ENCODE measurements at places on chromosomes 4 and X.
A peak's percentile ranks its signal among the peaks of the same experiment; 100 is the strongest.

DNA sequence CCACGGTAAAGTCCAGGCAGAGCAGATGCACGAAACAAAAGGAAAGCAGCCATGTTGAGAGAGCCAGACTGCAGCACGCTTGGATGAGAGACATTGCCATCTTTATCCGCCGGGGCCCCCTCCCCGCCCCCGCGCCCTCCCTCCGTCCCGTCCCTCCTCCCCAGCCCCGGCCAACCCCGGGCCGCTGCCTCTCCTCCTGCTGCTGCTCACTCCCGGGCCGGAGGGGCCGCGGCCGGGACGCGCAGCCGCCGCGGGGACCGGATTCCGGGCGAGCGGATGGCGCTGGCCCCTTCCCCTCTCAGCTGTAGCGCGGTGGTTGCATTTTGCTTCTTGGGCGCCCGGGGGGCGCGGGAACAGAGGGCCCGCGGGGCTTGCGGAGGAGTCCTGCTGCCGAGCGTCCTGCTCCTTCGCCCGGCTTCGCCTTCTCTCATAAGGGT, 542 bp downstream of the RNF150 start:
- no peak for DNase-seq

GRCh38 chr4:138958519-138958918, 57.1 kb upstream of the NOCT start:
- DNase-seq, result no peak

DNA sequence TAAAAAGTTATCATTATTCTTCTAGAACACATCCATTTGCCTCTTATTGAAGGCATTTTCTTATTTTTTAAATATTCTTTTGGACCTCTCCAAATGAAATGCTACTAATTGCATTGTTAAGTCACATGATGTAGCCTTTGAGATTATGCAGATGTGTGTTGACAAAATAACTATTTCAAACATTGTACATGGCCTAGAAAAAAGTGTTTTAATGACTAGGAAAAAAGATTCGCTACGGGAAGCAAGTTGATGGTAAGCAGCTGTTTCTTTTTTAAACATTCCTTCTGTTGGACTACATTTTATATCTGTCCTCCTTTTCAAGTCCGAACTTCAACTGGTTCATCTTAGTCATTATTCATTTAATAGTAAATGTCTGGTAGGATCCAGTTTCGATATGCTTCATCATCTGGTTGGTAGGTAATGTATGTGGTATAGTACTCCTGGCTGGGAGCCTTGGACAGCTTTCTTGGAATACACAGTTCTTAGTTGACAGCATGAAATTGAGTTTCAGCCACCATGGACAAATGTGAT, 34.3 kb upstream of the GUCY1A1 start:
- DNase-seq, result no peak

DNA sequence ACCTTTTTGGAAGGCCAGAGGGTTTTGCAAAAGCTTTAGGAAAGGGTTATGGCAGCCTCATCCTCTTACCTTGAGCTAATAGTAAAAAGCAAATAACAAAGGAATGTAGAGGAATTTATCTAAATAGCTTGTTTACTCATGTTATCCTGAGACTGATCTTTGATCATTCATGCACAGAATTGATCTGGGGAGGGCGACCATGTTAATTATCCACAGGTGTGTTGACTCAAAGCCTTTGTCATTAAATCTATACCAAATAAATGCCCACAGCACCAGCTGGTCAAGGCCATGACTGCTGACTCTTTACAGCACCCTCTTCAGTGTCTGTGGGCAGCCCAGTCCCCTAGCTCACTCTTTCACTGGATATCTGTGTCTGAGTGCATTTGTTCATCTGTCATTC, 22.8 kb upstream of the DCLK2 start:
- no peak for DNase-seq

GRCh38 chrX:12768491-12768890, 22.7 kb upstream of the PRPS2 start:
- DNase-seq, result no peak

GRCh38 chrX:21479695-21480270, 105.6 kb downstream of the CNKSR2 start:
- DNase-seq, result no peak

- no peak for DNase-seq
Observed at GRCh38 chrX:44767308-44767707, 76.5 kb upstream of the DUSP21 start.

DNA sequence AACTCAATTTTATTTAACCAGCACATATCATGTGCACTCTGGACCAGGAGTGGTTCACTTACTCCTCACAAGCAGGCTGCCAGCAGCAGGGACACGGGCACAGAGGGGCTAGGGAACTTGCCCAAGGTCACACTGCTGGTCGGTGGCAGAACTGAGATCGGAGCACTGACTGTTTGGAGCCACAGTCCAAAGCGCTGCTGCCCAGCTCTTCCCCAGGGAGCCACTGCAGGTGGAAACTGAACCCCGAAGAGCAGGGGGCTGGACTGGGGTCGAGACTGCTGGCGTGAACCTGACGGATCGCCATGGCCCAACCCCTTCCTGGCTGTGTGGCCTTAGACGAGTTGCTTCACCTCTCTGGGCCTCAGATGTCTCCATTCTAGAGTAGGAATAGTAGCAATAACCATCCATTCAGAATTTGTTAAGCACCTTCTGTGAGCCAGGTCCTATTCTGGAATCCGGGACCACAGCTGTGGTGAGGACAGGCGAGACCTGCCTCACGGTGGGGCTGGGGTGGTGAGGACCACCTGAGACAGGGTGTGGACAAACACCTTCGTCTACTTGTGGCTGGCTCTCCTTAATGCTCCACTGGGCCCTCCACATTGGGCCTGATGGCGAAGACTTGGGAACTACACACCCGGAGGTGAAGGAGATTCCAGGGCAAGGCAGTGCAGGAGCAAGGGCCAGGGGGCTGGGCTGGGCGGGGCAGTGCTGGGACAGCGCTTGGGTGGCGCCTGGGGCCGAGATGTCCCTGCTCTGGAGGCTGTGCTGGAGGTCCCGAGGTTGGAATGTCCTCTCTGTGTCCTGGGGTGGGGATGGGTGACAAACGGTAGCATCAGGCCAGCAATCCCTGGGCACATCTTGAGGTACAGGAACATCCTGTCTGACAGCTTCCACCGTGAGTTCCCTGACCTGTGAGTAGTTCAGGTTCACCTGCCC, 32.0 kb upstream of the KIAA0232 start:
- DNase-seq, result no peak

DNA sequence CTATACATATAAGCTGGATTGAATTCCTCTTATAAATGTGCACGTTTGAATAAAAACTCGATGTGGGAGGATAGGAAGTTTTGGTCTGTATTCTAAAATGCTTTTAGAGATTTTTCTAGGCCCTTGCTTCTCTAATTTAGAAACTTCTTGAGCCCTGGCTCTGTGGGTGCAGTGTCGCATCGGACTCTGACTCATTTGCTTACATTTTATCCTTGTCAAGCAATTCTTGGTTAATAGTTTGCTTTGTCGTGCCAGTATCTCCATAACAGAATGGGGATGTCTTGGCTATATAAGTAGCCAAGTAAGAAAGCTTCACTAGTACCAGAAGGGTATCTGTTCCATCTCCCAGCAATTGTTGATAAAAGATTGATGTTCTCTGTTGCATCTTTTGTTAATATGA, 10.7 kb downstream of the SGMS2 start:
- no peak for DNase-seq

DNA sequence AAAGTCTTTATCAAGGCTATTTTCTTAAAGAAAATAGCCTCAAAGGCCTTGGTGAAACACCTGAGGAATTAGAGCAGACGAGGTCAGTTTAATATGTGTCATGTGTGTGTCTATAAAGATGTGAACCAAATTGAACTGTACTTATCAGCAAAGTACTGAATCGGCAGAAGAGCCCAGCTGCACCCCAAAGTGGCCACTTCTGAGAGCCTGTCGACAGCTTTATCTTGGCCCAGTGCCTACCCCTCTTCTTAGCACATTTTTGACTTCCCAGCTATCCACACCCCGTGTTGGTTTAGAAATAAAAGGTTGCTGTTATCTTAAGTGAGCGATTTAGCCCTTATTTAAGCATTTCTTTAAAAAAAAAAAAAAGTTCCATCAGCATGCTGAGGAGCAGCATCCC, 329.7 kb downstream of the FBXW7 start:
- no peak for DNase-seq

DNA sequence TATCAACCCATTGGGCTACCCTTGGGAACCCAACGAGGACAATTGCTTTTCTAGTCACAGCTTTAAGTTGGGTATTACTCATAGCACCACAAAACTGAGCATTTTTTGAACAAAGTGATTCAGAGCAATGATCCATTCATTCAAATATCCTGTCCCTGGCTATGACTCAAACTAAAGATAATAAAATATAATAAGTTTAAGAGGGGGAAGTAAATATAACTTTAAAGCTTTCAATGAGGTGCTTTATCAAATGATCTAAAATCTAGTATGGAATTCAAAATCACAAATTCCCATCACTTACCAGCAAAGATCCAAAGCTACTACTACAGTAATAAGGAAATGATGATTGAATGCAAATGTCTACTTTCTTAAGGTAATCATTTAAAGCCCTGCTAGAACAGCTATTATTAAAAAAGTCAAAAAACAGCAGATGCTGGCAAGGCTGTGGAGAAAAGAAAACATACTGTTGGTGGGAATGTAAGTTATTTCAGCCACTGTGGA, 39.8 kb upstream of the S100G start:
- no peak for DNase-seq

DNA sequence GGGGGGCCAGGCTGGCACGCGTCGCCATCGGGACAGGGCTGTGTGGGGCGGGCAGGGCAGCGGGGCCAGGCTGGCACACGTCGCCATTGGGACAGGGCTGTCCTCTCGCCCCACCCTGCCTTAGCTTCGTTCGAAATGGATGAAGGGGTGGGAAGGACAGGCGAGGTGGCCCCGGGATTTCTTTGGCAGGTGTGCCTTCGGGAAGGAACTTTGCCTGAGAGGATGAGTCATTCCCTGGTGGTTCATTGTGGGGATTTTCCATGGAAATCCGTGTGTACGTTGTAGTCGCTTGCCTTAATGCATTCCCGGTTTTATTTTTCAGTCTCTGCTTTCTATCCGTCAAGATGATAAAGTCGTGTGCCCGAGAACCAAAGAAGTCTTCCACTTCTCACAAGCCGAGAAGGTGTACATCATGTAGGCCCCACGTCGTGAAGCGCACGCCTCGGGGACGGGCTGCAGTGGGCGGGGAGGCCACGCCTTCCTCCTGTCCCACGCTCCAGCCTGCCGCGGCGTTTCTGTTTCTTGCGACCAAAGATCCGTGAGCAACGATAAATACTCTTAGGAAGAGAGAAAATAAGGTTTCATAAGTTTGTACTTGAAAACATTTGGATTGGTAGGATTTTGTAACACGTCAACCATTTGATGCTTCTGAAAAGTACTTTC, 8.1 kb upstream of the UVSSA start:
- DNase-seq, result no peak

GRCh38 chr4:126268106-126268505, 953.4 kb downstream of the FAT4 start:
- DNase-seq, result no peak

GRCh38 chr4:149897783-149898182, 82.1 kb upstream of the IQCM start:
- DNase-seq, result no peak

- no peak for DNase-seq
Observed at GRCh38 chr4:186724058-186724863, 605 bp upstream of the FAT1 start.

GRCh38 chr4:41380511-41381157, 123.9 kb downstream of the UCHL1 start:
- no peak for DNase-seq

DNA sequence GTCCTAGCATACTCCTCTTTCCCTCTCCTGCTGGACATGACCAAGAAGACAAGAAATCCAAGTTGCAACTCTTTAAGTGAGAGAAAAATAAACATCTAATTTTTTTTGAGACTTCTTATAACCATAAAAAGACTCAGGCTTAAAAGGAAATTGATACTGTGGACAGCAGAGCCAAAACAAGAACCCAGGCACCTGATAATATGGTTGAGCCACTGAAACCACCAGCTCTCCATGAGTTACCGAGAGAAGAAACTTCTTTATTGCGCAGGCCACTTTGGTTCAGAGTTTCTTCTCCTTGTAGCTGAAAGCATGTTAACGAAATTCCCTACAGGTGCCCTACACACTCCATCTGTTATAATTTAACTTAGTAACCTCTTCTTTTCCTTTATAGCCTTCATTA, 11.3 kb upstream of the SPCS3 start:
- no peak for DNase-seq

DNA sequence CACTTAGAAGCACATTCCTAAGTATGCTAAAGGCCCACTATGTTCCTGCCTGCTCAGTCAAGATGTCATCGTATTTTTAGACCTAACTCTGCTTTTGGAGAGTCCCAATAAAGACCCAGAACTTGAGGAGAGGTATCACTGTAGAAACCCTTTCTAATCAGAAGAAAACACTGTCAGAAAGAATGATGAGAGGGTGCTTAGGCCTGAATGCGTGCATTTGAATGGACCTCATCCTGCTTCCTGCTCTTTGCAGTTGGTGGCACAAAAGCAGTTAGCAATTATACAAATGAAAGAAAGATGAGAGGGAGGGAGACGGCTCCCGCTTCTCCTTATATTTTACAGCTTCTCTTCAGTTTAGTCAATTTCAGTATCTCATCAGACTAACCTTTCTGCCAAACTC, 987.2 kb downstream of the CCSER1 start:
- peak; percentile 6 for DNase-seq

DNA sequence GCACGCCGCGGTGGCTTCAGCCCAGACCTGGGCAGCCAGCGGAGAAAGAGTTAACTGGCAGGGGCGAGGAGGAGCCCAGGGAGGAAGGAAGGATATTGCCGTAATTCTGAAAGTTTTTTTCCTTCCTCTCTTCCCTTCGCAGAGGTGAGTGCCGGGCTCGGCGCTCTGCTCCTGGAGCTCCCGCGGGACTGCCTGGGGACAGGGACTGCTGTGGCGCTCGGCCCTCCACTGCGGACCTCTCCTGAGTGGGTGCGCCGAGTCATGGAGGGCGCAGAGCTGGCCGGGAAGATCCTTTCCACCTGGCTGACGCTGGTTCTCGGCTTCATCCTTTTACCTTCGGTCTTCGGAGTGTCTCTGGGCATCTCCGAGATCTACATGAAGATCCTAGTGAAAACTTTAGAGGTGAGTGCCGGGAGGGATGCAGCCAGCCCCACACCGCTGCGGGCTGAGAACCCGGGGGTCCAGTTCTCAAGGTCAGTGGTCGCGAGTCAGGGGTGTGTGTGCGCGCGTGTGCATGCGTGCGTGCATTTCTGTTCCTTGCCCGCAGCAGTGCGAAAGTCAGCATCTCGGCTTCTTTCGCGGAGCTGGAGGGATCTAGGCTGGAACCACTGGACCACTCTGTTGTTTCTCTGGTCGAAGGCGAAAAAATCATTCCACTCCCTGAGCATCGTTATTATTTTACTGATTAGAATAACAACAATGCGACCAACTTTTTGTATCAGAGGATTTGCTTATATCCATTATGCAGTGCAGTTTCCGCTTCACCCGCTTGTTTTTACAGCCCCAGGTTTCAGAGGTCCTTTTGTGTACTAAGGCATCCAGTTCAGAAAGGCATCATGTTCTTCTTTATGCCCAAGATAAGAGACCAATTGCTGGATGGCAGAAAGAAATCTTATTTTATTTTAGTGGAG, 709 bp downstream of the GPAT3 start:
- DNase-seq, result no peak
